ENCODE measurements at places on chromosomes 3 and 15. TPM values are rescaled to one million over a fixed set of nuclear protein-coding genes. Genes with fewer than 3 reads are reported as not detected.

GRCh38 chr3:194287977-194288706 lies 63.0 kb downstream of the CPN2 start:
- DNase-seq = no peak
- H3K27me3 ChIP-seq = no peaks in the 10 kb centered on the region
- H3K4me3 ChIP-seq = no peak overlapping the region
- no peaks in the 10 kb centered on the region for H3K36me3 ChIP-seq
- no peaks in the 10 kb centered on the region for H3K4me1 ChIP-seq
- H3K27ac ChIP-seq = no peak overlapping the region

DNA sequence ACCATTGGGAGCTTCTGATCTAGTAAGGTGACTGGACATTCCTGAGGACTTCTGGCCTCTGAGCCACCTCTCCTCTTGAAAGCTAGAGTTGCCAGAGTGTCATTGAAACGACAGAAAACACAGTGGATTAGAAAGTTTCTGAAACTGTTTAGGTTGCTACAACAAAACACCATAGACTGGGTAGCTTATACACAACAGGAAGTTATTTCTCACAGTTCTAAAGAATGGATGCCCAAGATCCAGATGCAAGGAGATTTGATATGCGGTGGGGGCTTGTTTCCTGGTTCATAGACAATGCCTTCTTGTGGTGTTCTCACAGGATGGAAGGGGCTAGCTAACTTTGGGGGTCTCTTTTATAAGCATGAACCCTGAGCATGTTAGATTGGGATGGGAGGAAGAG lies 43.3 kb upstream of the ZNF385D start:
- no peaks in the 10 kb centered on the region for H3K36me3 ChIP-seq
- no peak overlapping the region for H3K27ac ChIP-seq
- no peak for DNase-seq
- H3K4me3 ChIP-seq = no peak overlapping the region

DNA sequence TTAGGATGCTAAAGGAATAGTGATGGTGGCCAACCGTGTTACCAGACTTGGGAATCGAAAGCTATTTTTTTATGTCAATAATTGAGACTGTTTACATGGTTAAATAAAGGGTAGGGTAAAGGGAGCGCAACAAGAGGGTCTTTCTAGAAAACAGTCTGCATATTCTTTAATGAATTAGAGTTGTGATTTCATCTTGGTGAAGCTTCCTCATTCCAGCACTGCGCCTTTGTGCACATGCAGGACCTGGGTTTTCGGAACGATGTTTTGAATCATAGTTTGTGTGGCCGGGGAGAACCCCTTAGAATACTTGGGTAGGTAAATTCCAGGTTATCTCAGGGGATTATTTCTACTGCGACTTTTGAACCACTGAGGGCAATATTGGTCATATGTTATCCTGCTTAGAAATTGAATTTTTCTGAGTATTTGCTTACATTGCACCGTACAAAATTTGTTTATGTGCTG lies 1.3 kb downstream of the PIK3CA start:
- H3K4me1 ChIP-seq = peaks cover 58% of the 10 kb centered on the region
- H3K27me3 ChIP-seq = no peaks in the 10 kb centered on the region
- no peaks in the 10 kb centered on the region for H3K36me3 ChIP-seq
- no peak for DNase-seq
- peak overlapping the region; percentile 98 for H3K27ac ChIP-seq
- peak overlapping the region; percentile 71 for H3K4me3 ChIP-seq

- H3K27ac ChIP-seq = no peak overlapping the region
- H3K4me1 ChIP-seq = no peaks in the 10 kb centered on the region
- no peak for DNase-seq
- no peak overlapping the region for H3K4me3 ChIP-seq
- H3K36me3 ChIP-seq = no peaks in the 10 kb centered on the region
- H3K27me3 ChIP-seq = no peaks in the 10 kb centered on the region
Measured at GRCh38 chr3:84194029-84194428, 764.8 kb upstream of the CADM2 start.

DNA sequence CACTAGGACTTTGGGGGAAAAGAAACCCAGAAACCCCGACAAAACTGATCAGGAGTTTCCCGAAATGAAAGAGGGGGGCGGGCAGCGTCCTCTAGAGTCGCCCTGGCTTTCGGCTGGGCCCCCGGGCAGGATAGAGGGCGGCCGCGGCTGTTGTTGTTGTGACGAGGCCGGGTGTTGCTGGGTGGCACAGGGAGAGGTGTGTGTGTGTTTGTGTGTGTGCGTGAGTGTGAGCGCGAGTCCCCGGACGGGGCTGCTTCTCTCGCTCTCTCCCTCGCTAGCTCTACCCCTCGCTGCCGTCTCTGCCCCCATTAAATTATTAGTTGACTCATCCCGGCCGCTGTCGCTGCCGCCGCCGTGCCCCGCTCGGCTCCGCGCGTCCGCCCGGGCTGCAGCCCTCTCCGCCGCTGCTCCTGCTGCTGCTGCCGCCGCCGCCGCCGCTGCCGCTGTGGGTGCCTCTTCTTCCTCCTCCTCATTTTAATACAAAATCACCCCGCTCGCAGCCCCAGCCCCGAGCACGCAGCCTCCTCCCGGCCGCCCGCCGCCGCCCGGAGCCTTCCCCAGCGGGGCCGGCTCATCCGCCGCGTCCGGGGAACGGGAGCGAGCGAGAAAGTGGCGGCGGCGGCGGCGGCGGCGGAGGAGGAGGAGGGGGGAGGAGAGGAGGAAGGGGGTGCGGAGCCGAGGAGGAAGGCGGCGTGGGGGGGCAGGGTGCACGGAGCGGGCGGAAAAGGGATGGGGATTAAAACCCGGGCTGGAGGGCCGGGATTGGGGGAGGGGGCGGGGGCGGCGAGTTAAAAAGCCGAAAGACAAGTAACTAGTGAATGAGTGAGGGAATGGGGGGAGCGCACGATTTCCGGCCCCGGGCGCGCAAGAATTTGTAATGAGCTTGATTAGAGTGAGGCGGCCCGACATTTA lies at the start of gene SATB1:
Gene SATB1 (minus strand): TSS at position 611 of the 912 bp plus-strand sequence. CDS start 4,372 bp downstream, outside the sequence.
- H3K4me1 ChIP-seq = peaks cover 13% of the 10 kb centered on the region
- no peaks in the 10 kb centered on the region for H3K27me3 ChIP-seq
- H3K4me3 ChIP-seq = peak within 1 kb of the TSS; percentile 77
- peaks cover 11% of the 10 kb centered on the region for H3K36me3 ChIP-seq

DNA sequence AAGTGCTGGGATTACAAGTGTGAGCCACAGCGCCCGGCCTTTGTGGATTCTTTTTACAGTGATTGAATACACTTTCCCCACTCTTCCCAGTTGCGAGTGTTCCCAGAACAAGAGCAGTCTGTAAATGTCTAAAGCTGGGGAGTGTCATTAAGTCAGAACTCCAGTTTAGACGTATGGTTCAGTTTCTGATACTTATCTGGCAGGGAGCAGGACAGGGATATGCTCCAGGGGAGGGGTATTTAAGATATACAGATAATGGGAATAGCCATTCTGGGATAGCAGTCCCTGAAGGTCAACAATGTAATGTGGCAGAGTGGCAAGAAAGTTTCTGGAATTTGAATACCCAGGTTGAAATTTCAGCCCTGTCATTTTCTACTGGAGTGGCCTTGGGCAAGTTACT lies 164.1 kb downstream of the SSR3 start:
- no peak overlapping the region for H3K4me3 ChIP-seq
- no peaks in the 10 kb centered on the region for H3K27me3 ChIP-seq
- no peak for DNase-seq
- no peaks in the 10 kb centered on the region for H3K36me3 ChIP-seq
- no peaks in the 10 kb centered on the region for H3K4me1 ChIP-seq
- H3K27ac ChIP-seq = no peak overlapping the region

GRCh38 chr3:13710251-13710650 lies 161.3 kb downstream of the FBLN2 start:
- no peak overlapping the region for H3K27ac ChIP-seq
- no peaks in the 10 kb centered on the region for H3K4me1 ChIP-seq
- H3K27me3 ChIP-seq = no peaks in the 10 kb centered on the region
- peak; percentile 29 for DNase-seq

- no peaks in the 10 kb centered on the region for H3K36me3 ChIP-seq
- no peaks in the 10 kb centered on the region for H3K27me3 ChIP-seq
- H3K4me1 ChIP-seq = no peaks in the 10 kb centered on the region
- no peak overlapping the region for H3K27ac ChIP-seq
Measured at GRCh38 chr3:134663721-134664456, 13.1 kb upstream of the KY start.

- H3K4me3 ChIP-seq = no peak overlapping the region
- H3K4me1 ChIP-seq = no peaks in the 10 kb centered on the region
- H3K27ac ChIP-seq = no peak overlapping the region
- H3K27me3 ChIP-seq = no peaks in the 10 kb centered on the region
- no peaks in the 10 kb centered on the region for H3K36me3 ChIP-seq
Measured at GRCh38 chr3:190926619-190927018, 64.1 kb upstream of the GMNC start.

GRCh38 chr3:194067949-194068362 lies 68.0 kb upstream of the HES1 start:
- H3K4me3 ChIP-seq = no peak overlapping the region
- no peaks in the 10 kb centered on the region for H3K36me3 ChIP-seq
- H3K27ac ChIP-seq = no peak overlapping the region
- peaks cover 14% of the 10 kb centered on the region for H3K4me1 ChIP-seq
- no peaks in the 10 kb centered on the region for H3K27me3 ChIP-seq

DNA sequence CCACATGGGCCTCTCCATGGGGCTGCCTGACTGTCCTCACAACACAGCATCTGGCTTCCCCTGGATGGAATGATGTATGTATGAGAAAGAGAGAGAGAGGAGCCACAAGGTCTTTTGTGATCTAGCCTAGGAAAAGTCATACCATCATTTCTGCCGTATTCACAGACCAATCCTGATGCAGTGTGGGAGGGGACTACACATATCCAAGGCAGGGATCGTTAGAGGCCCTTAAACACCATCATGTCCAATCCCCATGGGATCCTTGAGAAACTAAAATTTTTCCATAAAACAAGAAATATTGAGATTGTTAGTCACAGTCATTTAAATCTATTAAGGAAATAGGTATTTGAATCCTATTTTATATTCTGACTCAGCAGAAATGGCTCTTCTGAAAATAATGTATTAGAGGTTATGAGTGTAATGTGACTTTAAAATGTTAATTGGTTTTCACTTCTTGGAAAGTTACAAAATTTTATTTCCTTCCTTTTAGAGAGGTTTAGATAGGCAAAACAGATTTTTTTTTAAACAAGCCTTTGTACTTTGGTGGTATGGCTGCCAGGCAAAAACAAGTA lies 65.1 kb upstream of the TSC22D2 start:
- H3K4me1 ChIP-seq = no peaks in the 10 kb centered on the region
- H3K27me3 ChIP-seq = no peaks in the 10 kb centered on the region
- no peak overlapping the region for H3K27ac ChIP-seq
- DNase-seq = no peak

SLC28A1 gene
- polyA plus RNA-seq = 0.10 TPM

- H3K27ac ChIP-seq = no peak overlapping the region
- no peak overlapping the region for H3K4me3 ChIP-seq
- peaks cover 49% of the 10 kb centered on the region for H3K4me1 ChIP-seq
- no peak for DNase-seq
- peaks cover 59% of the 10 kb centered on the region for H3K36me3 ChIP-seq
Measured at GRCh38 chr3:186790261-186790981, 7.0 kb downstream of the EIF4A2 start.

GRCh38 chr3:49352890-49353421 lies 5.2 kb downstream of the GPX1 start:
- no peak overlapping the region for H3K4me3 ChIP-seq
- peak overlapping the region; percentile 89 for H3K27ac ChIP-seq
- peaks cover 47% of the 10 kb centered on the region for H3K4me1 ChIP-seq
- DNase-seq = no peak

DNA sequence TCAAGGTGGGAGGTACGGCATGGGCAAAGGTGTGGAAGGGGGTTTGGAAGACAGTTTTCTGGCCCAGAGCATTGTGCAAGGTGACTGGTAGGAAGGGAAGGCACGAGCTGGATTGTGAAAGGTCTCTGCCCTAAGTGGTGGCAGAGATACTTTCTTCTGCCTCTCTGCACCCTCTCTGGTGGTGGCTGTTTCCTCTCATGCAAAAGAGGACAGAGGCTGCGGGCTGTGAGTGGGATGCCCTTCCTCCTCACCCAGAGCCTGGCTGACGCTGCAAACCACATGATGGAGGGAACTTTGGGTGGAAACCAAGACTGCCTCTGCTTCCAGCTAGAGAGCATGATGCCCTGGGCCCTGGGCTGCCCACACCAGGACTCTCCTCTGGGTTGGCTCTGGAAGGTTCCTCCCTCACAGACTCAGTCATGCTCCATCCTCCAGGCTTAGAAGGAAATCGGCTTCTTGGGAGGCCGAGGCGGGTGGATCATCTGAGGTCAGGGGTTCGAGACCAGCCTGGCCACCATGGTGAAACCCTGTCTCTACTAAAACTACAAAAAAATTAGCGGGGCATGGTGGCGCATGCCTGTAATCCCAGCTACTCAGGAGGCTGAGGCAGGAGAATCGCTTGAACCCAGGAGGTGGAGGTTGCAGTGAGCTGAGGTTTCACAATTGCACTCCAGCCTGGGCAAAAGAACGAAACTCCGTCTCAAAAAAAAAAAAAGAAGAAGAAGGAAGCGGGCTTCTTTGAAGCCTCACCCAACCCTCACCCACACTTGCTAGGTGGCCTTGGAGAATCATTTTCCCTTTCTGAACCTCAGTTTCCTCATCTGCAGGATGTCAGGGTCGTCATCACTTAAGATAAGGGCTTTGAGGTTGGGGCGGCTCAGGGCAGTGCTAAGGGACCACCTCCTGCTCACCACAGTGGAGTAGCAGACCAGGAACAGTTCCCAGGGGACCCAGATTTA lies 8.3 kb downstream of the PSTPIP1 start:
- peaks cover 32% of the 10 kb centered on the region for H3K36me3 ChIP-seq
- H3K4me3 ChIP-seq = no peak overlapping the region
- peak; percentile 93 for DNase-seq
- no peaks in the 10 kb centered on the region for H3K27me3 ChIP-seq
- H3K27ac ChIP-seq = peak overlapping the region; percentile 80
- peaks cover 62% of the 10 kb centered on the region for H3K4me1 ChIP-seq

GRCh38 chr15:37097144-37097919 lies 3.0 kb downstream of the MEIS2 start:
- no peaks in the 10 kb centered on the region for H3K36me3 ChIP-seq
- H3K4me3 ChIP-seq = peak overlapping the region; percentile 31
- peak; percentile 54 for DNase-seq
- no peak overlapping the region for H3K27ac ChIP-seq
- H3K27me3 ChIP-seq = peaks cover 96% of the 10 kb centered on the region
- peaks cover 3% of the 10 kb centered on the region for H3K4me1 ChIP-seq

- H3K36me3 ChIP-seq = no peaks in the 10 kb centered on the region
- peak overlapping the region; percentile 86 for H3K27ac ChIP-seq
- DNase-seq = peak; percentile 91
- H3K27me3 ChIP-seq = no peaks in the 10 kb centered on the region
- H3K4me1 ChIP-seq = no peaks in the 10 kb centered on the region
- H3K4me3 ChIP-seq = peak overlapping the region; percentile 51
Measured at GRCh38 chr15:31440754-31441311, 114.2 kb downstream of the KLF13 start.

Data from spleen (tissue), 13 donors.